ENCODE measurements at places on chromosomes 16 and 17. TPM values are rescaled to one million over a fixed set of nuclear protein-coding genes. Genes with fewer than 3 reads are reported as not detected.

DNA sequence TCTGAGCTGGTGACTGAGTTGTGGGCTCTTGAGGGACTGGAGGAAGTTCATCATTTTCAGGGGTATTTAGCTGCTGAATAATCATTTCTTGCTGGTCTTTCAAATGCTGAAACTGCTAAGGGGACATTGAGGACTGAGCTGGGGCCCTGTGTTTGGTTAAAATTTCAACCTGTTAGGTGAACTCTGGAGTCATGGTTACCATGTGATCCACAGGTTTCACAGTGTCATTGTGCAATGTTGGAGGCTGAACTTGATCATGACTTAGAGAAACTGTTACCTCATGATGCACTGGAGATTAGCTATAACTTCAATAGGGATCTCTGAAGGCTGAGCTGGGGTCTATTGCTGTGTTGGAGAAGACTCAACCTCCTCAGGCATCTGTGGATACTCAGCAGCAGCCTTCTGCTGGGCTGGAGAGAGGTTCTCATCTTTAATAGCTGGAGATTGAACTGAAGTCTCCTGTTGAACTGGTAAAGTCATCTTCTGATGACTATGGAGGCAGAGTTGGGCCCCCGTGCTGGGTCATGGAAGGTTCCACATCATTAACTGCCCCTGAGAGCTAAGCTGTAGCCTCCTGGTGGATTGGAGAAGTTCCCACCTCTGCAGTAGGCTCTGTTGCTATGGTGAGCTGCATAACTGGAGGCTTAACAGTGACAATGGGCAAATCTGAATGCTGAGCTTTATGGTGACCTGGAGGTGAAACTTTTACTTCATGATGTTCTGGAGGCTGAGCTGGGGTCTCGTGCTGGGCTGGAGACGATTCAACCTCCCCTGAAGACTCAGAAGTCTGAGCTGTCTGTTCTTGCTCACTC is 15.2 kb downstream of the RDM1 start:
- DNase-seq, result peak; percentile 76

DNA sequence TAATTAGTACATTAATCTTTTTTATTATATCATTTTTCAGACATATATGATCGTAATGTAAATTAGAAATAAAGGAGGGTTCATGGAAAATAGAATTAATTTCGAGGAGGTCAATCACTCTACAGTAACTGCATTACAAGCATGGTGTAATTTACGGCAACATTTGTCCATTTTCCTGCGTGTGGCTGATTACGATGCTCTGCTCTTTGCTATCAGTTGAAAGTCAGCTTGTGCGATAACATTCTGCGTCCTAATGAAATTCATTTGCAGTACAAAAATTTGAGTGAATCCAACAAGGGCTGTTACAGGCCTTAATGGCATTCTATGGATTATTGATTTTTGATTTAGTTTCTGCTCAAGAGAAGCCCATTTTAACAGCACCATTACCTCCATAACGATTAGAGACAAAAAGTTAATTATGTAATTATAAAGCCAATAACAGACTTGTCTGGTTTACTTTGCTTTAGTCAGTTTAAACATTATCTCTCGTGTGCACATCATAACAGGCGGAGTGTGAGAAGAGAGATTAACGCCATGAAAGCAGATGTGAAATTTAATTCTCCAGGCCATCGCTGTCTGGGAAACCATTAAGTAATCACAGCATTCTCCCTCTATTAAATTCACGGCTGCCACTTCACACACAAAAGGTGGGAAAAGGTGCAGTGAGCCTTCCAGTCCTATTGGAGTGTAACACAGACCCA is 256.4 kb upstream of the IRX3 start:
- no peak for DNase-seq

DNA sequence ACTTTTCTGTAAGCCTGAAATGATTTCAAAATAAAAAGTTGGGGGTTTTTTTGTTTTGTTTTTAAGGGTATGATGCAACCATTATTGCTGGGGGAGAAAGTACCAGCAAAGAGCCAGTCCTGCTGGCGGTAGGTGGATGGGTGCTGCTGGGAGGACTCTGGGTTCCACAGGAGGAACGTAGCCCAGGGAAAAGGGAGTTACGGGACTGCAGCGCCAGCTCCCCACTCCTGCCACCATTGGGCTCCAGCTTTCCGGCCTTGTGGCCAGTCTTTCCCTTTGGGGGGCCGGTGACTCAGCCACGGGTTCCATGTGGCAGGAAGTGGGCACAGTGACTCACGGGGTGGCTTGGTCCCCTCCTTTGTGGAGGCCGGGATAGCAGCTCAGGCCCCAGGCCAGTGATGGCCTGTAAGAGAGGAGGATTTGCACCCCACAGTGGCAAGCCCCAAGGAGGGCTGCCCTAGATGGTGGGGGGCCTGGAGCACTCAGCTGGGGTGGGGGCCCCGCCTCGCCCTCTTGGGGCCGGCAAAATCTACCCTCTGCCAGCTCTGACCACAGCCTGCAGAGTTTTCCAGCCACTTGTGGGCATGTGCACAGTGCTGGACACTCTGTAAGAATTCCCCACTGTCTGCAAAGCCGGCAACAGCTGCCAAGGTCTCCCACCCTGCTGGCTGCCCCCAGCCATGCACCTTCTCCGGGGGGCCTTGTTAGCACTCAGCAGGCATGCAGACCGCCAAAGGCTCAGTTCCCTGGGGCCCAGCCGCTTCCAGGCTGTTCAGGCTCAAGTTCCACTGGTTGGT is 30.4 kb downstream of the SOCS3 start:
- DNase-seq, result no peak

DNA sequence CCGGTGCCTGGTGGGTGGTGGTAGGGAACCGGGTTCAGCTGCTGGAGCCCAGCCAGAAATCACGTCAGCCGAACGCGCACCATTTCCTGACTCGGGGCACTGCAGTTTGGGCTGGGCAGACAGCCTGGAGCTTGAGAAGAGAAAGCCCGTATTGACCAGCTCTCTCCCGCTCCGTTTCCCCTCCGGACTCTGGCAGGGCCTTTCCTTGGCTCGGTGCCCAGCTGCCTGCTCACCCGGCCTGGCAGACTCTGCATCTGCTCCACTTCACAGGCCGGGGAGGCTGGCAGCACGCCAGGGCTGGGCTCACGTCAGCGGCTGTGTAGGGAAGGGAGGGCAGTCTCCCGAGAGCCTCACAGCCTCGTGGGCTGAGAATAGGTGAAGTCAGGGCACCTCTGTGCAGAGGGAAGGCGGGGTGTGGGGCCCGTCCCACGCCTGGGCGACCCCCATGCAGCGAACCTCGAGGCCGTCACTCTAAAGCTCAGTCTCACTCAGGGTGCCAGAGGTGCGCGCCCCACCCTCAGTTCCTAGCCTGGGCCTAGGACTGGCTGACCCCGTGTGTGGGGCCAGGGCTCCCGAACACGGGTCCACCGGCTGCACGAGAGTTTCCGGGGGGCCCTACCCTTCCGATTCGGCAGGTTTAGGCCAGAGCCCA is 59.1 kb downstream of the OR1D5 start:
- DNase-seq, result peak; percentile 99

GRCh38 chr17:77400445-77400870 is 259.7 kb downstream of the SEC14L1 start:
- DNase-seq, result no peak

GRCh38 chr17:44976206-44976605 is 8.1 kb upstream of the C1QL1 start:
- DNase-seq, result no peak

GRCh38 chr17:27811961-27812360 is 11.6 kb upstream of the NOS2 start:
- DNase-seq, result no peak

DNA sequence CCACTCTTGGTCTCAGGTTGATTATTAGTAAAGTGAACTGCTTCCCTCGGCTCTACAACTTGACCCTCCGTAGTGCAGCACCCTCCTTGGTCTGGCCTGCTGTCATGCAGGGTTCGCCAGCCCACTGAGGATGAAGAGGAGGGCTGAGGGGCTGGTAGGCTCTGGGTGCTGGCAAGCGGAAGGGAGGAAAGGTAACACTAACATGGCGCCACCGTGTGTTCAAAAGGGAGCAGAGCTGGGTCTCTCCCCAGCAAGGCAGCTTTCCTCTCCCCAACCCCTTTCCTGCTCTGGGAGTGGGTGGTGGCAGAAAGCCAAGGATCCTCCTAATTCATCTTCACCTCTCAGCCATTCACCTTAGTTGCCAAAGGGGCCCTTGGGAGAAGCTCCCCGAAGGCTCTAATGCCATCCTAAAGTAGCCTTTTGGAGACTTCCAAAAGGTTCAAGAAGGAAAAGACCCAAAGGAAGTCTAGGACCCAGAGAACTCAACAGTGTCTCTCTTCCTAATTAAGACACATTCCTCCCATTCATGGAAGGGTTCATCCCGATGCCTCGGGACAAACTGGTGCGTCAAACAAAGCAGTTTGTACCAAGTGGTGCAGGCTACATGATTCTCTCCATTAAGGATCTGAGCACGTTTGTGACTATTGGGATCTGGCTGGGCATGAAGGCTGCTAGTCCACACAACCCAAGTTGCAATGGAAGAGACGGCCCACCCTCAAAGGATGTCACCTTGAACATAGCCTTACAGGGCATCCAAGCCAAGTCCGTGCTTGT is 90.8 kb upstream of the TOB1 start:
- DNase-seq, result peak; percentile 91

DNA sequence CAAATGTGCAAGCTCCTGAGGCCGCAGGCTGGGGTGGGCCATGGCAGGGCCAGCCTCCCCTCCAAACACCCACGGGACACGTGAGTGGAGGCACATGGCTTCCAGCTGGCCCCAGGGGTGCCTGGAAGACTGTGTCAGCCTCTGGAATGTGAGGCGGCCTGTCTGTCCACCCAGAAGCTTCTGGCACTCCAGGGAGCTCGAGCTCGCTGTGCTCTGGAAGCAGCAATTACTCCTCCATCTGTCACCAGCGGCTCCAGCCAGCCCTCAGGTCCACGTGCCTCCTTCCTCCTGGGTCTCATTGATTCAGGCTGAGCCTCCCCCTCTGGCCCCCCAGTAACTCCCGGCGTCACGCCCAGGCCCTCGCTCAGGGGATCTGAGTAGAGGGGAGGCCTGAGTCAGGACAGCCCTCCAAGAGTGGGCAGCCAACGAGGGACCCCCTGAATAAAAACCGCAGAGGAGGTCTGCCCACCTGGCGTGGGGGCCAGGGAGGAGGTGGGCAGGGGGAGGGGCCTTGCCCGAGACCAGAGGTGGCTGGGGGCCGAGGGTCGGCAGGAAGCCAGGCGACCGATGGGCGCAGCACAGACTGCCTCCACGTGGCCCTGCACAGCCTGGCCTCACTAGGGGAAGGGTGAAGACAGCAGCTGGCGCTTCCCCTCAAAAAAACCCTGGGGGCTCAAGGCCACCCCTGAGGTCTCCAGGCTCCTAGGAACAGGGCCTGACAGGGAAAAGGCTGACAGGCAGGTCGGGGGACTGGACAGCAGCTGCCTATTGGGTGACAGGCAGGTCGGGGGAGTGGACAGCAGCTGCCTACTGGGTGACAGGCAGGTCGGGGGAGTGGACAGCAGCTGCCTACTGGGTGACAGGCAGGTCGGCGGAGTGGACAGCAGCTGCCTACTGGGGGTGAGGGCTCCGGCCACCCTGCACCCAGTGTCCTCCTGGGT is 11.9 kb downstream of the PIEZO1 start:
- DNase-seq, result peak; percentile 65

- DNase-seq, result no peak
Measured at GRCh38 chr17:21210411-21211076, 3.4 kb downstream of the TMEM11 start.

DNA sequence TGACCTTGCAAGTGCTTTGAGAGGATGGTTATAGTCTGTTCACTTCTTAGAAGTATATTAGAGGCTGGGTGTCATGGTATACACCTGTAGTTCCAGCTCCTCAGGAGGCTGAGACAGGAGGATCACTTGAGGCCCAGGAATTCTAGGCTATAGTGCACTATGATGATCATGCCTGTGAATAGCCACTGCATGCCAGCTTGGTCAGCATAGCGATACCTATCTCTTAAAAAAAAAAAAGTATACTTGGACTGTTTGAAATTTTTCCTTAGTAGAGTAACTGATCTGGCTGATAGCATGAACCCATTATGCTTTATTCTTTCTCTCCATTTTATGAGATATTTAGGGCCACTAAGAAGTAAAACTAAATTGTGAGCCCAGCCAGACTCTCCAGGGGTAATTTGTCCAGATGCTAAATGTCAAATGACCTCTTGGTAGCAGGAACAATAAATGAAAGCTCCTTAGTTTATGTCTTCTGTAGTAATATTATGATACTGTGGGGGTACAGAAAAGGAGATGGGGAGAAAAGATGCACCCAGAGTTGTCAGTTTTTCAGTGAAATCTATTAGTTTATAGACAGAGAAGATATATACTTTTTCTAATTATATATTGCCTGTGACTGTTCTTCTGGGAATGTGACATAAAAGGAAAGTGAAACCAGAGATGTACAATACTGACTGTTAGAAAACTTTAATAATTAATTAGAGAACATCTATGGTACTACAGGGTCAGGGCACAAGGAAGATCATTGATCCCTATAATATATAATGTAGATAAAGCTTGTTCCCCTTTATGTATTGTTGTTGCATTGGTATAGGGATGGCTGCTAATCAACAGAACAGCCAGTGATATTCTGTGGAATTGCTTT is 335.3 kb upstream of the TBX2 start:
- DNase-seq, result no peak

GRCh38 chr17:2821868-2822267 is 25.6 kb downstream of the RAP1GAP2 start:
- DNase-seq, result no peak

DNA sequence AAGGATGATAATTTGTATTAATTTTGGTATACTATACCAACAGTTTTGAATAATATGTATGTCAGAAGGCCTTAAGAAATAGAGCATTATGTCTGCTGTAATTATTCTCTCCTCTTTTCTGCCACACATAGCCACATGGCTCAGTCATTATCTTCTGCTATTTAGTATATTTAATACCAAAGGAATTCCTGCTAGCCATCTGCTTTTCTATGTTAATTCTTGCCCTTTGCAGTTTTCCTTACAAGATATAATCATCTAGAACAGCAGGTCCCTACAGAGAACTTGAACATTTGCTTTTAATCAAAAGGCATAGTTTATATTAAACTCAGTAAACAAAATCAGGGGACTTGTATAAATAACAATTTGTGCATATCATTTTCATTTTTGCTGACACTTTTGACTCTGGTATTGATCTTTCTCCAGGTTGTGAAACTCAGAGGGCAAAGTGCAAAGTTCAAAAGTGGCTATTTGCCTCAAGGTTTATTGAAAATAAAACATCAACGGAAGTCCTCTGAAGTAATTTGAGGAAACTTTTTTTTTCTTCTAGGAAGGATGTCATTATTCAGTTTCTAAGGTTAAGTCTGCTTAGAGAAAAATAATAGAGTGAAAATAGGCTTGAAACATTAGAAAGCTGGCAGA is 702.0 kb downstream of the KCNJ2 start:
- DNase-seq, result no peak

DNA sequence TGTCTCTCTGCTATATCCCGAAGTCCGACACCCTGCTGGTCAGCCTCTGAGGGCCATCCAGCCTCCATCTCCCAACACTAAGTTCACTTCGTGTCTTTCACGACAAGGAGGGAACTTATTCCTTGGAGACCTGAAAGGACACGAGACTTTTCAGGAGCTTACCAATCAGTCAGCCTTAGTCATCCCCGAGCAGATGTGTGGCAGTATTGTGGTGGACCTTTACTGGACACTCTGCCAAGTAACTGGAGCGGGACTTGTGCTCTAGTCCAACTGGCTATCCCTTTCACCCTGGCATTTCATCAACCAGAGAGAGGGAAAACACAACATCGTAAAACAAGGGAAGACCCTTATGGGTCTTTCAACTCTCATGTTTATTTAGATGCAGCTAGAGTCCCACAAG is 87.1 kb downstream of the EMP2 start:
- DNase-seq, result no peak

NPIPB12 gene
- total RNA-seq, result 63.1 TPM

VAMP2 gene
- total RNA-seq, result 50.7 TPM

NKD1 gene
- 15.2 TPM for total RNA-seq

IRF8 gene
- 5.6 TPM for total RNA-seq

AGRP gene
- not detected for total RNA-seq

RAB26 gene
- 2.9 TPM for total RNA-seq

Data from lower leg skin (tissue), 4 donors.